ENCODE measurements at places on chromosomes 6 and 20.
A peak's percentile ranks its signal among the peaks of the same experiment; 100 is the strongest.

- DNase-seq, result no peak
Observed at GRCh38 chr6:81304466-81304865, 448.0 kb downstream of the TENT5A start.

DNA sequence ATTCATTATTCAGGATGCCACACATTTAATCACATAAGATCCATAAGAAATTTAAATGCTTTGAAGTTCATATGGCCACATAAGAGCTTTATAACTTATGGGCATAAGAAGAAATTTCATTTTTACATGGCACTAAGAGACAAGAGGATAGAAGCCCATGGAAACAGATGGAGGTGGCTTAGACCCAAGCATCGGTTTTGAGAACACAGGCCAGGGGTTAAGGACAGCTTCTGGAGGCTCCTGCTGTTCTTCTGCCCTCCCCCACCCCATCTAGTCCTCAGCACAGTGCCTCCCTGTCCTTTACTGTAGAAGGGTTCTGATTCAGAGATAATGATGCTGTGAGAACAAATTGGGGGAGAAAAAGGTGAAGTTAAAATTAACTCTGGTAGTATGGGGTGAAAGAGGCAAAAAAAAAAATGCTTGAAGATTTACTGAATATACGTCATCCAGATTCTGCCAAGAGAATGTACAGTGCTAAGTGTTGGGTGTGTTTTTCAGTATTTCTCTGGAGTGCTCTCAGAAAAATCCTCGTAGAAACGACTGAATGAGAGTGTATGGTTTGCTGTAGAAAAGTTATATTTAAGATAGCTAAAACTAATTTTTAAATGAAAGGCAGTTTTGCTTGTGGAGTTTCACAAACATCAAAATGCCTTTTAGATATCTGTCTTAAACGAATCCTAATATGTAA is 539.7 kb downstream of the QKI start:
- DNase-seq, result no peak

GRCh38 chr20:41387444-41387851 is 20.8 kb upstream of the EMILIN3 start:
- no peak for DNase-seq

DNA sequence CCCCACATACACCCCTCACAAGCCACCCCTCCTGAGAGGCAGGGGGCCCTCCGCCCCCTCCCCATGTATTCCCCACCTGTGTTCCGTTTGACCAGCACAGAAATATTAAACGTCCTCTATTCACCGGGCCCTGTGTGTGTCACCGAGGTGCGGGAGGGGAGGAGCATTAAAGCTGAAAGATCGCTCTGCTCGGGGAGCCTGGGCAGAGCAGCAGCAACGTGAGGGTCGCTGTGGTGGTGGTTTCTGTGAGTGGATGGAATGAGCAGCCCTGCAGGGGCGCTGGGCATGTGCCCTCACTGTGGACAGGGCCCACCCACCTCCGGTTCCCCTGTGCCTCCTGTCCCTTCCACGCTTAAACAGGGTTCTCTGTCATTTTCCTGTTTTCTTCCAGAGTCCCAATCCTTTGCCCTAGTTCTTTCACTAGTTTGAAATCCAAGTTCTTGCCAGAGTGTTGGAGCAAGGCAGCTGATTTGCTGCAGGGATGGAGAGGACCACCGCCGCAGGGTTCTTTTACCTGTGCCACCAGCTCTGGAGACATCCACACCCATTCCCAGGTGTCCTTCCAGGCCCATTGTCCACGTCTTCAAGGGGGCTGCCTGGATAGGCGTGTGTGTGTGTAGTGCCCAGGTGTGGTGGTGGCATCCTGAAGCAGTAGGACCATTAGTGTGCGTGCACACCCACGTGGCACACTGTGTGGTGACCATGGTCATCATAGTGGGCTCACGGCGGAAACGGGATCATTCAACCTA is 37.6 kb upstream of the MDFI start:
- DNase-seq, result no peak

DNA sequence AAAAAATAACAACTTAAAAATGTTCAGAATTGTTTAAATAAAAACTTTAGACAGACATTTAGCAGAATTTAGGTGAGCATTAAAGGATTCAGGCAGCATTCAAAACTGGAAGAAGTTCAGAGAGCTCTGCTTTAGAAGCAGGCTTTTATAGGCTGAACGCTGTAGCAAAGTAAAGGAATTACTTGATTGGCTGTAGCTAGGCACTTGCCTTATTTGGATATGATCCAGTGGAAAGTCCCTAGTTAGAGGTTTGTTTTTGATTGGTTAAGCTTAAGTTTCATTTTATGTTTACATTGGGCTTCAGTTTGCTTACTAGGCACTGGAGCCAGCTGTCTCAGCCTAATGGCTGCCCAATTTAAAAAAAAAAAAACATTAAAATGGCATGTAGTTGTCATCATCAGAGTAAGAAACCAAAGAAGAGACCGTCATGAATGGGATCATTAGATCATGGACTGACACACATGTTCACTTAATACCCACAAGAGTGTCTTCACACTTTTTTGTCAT is 65.1 kb downstream of the CBFA2T2 start:
- DNase-seq, result peak; percentile 9

- DNase-seq, result no peak
Observed at GRCh38 chr6:139064981-139065665, 36.6 kb downstream of the ABRACL start.

DNA sequence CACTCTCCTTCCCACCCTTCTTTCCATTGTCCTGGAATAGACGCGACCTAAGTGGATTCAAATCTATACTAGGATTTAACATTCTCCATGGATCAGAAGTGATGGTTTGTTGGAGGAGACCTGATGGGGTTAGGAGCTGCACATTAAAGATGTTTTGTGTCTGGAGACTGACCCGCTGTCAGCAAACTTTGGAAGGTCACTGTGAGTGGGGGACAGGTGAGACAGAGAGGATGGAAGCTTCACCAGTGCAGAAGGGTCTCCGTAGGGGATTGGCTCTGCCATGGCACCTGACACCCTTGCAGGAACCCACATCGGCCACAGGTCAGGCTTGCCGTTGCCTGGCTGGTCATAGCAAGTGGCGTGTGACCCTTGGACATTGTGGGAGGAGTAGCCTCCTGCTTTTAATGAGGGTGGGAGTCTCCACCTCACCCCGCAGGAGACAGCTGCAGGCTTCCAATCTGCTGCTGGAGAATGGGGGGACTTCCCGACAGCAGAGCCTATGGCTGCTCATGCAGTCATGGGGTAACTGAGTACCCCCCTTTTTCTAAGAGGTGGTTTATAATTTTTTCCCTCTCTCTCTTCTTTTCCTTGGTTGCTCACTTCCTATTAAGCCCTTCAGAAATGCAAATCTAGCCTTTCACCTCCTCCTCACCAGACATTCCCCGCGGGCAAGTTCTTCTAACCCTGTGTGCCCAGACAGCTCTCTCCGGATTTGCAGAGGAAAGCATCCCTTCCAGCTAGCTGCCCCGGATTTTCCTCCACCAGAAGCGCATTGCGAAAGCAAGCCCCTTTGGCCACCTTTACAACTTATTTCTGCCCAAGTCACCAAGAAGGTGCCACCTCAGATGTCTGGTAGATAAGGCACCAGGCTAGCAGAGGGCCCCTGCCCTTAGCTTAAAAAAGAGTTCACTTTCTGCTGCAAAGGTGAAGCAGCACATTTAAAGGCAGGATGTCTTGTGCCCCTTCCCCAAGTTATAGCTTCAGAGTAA is 53.5 kb downstream of the DACT2 start:
- no peak for DNase-seq

DNA sequence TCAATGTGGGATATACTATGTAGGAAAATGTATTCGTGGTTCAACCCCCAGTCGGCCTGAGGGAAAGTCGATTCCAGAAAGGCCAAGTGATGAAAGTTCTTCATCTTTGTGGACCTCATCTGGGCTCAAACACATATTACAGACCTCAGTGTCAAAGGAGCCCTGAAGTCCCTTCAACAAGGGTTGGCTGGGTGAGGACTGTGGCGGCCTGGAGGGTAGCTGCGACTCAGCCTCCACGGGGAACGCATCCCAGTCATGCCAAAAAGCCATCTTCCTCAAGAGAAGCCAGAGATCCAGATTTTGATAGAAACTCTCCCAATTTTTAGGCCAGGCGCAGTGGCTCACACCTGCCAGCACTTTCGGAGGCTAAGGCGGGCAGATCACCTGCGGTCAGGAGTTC is 158.6 kb upstream of the PTPN1 start:
- DNase-seq, result no peak

GRCh38 chr6:39824030-39824926 is 32.1 kb downstream of the DAAM2 start:
- DNase-seq, result no peak

DNA sequence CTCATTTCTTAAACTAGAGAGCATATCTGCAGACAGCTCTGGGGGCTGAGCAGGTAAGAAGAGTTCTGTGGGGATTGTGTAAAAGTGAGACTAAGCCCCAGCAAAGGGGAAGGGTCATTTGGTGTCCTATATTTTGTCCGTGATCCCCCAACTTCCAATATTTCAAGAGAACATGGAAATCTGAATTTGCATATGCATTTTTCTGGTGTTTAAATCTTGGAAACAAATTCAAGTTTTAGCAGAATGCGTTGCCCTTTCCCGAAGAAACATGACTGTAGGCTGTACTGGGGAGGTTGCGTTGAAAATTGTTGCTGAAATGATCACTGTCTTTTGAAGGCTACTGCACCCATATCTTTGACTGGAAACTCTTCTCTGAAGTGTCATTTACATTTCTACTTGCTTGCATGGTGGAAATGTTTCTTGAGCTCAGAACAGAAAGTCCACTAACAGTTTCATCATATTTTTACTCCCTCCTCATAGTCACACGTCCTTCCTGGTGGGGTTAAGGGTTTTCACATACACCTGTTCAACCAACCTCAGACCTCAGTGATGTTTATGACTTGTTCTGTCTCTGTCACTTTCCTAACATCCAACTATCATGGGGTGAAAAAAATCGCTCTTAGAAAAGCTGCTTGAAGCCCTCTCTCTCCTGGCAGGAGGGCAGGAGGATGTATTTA is 140.3 kb downstream of the BCAS1 start:
- no peak for DNase-seq

GRCh38 chr6:161048641-161049040 is 57.1 kb downstream of the MAP3K4 start:
- DNase-seq, result no peak

Data from stimulated activated CD8-positive, alpha-beta memory T cell treated with anti-CD3 and anti-CD28 coated beads, Interleukin-4, amount 100 ng/mL, for 1 hour (primary cell).